ENCODE measurements at places on chromosomes 7 and 10. TPM values are rescaled to one million over a fixed set of nuclear protein-coding genes. Genes with fewer than 3 reads are reported as not detected.

The WEE2 gene
- not detected for total RNA-seq

The SRRM3 gene
- total RNA-seq = not detected

The PRRT4 gene
- total RNA-seq = 0.18 TPM

The HERPUD2 gene
- 47.0 TPM for total RNA-seq

The VPS37D gene
- total RNA-seq = not detected

The LRRD1 gene
- total RNA-seq = not detected

The NCF1 gene
- 0.35 TPM for total RNA-seq

The H2BK1 gene
- not detected for total RNA-seq

The MYH16 gene
- not detected for total RNA-seq

The NKX1-2 gene
- total RNA-seq = not detected

The SFMBT2 gene
- total RNA-seq = 69.0 TPM

The CTAGE4 gene
- 1.2 TPM for total RNA-seq

The VENTX gene
- total RNA-seq = 0.12 TPM

The VIPR2 gene
- total RNA-seq = 0.05 TPM

The DGKB gene
- not detected for total RNA-seq

The GPER1 gene
- not detected for total RNA-seq

The PRSS37 gene
- total RNA-seq = not detected

The LIPK gene
- total RNA-seq = not detected

The SUN3 gene
- total RNA-seq = not detected

The TBC1D12 gene
- total RNA-seq = 0.12 TPM

The PON3 gene
- not detected for total RNA-seq

The PON1 gene
- total RNA-seq = not detected

The SPDYE16 gene
- total RNA-seq = not detected

The CPED1 gene
- not detected for total RNA-seq
